ENCODE measurements at places on chromosomes 16 and 17. TPM values are rescaled to one million over a fixed set of nuclear protein-coding genes. Genes with fewer than 3 reads are reported as not detected.

DNA sequence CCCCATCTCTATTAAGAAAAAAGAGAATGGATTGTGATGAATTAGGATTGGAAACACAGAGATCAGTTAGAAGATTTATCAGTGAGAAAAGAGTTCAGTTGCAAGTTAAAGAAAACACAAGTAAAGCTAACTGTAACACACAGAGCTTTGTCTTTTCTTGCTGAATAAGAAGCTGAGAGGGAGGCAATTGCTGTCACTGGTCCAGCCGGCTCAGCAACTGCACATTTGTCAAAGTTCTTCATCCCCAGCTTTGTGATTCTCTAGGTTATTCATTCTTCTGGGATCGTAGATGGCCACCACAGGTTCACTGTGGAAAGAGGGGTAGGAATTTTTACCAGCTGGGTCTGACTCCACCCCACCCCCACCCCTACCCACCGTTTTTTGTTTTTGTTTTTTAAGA, 615.7 kb downstream of the WWOX start:
- DNase-seq: no peak

PKMYT1 gene
- total RNA-seq: 2.6 TPM

ZNRF1 gene
- 5.1 TPM for total RNA-seq

MYO15A gene
- total RNA-seq: 1.8 TPM

GRCh38 chr17:17767154-17767869, 69.5 kb downstream of the SREBF1 start:
- DNase-seq: no peak

GRCh38 chr17:9021158-9021991, at the start of gene NTN1:
TSS of gene NTN1 (plus strand) at chr17:9021510. CDS start at chr17:9022374, 864 bp downstream.
- DNase-seq: peak; percentile 58

GRCh38 chr16:86343796-86344585, 166.3 kb upstream of the FOXF1 start:
- no peak for DNase-seq

GRCh38 chr16:67264277-67264676, 15.1 kb upstream of the PLEKHG4 start:
- DNase-seq: no peak

ZPBP2 gene
- total RNA-seq: not detected
